NCI-H510A treated with DMSO at 0.1 percent for 48 hours (cell line): ENCODE measurements at places on chromosomes 5 and 9.
A peak's percentile ranks its signal among the peaks of the same experiment; 100 is the strongest.

GRCh38 chr5:135103575-135103853 lies 69.5 kb upstream of the PITX1 start:
- DNase-seq, result no peak

GRCh38 chr5:9977070-9977469 lies 272.6 kb downstream of the ATPSCKMT start:
- DNase-seq, result peak; percentile 18

- no peak for DNase-seq
These were observed 79.2 kb downstream of the UBE2QL1 start for GRCh38 chr5:6527749-6528455.

- no peak for DNase-seq
These were observed 118.7 kb downstream of the GAS1 start for GRCh38 chr9:86828631-86829030.

DNA sequence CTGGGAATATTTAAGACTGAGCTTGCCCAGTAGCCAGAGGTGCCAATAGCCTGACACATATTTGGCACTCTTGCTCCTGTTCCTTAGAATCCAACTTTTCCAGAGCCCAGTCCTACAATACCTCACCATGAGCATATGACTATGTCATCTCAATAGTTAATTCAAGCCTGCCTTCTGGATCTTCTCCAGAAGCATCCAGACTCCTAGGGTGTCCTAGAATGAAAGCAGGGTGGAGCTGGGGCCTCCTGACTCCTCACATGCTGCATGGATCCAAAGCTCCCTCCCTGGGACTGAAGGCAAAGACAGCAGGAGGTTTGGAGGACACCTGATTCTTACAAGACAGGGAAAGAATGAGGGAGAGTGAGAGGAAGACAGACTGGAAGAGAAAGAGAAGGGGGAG lies 37.9 kb downstream of the SH3TC2 start:
- DNase-seq, result no peak

DNA sequence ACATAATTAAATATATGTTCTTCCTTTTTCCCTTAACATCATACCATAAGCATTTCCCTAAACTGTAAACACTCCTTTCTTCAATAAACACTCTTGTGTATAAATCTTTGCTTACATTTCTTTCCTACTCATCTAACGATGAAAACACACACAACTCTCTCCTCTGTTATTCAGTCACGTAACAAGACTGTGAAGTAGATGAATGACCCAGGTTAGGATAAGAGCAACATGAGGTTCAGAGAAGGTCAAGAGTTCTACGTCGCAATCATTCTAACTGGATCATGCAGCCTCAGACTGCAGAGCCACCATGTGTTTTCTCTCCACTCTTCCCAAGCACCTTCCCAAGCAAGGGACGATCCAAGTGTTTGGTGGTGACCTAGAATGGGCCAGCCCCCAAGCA lies 70.5 kb upstream of the SPTLC1 start:
- DNase-seq, result no peak

- DNase-seq, result no peak
These were observed 89.8 kb upstream of the COL5A1 start for GRCh38 chr9:134551644-134552348.

- DNase-seq, result no peak
These were observed 526 bp downstream of the CLIC3 start for GRCh38 chr9:136995772-136996311.

GRCh38 chr5:104412649-104413240 lies 850.2 kb upstream of the NUDT12 start:
- peak; percentile 8 for DNase-seq

DNA sequence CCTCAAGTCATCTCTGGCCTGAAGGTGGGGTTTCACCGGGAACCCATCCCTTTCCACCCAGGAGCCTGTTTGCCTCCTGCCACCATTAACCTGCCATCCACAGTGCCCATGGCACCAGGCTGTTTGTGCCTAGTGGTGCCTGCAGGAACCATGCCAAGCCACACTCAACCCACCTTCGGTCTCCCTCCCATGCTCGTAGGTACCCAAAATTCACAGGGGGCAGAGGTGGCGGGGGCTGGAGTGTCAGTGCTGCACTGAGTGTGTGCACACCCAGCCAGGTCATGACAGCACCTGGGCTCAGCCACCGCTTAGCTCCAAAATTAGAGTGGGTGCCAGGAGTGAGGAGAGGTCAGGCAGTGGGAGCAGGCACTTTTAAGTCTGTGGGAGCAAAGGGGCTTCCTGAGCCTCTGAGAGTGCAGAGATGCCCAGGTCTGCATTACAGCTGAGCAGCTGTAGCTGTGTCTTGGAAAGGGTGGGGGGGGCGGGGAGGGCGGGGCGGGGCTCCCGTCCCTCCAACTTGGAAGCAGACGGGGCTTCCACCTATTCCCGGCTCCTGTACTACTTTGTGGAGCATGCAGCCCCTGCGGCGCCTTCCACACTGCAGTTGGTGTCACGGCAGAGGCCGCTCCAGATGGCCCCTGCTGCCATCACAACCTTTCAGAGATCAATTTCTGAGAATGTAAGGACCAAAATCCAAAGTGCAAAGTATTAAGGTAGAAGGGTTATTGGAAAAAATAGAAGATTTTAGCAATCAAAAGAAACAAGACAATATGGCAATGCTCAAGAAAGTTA lies 2396.8 kb upstream of the C9orf72 start:
- no peak for DNase-seq

DNA sequence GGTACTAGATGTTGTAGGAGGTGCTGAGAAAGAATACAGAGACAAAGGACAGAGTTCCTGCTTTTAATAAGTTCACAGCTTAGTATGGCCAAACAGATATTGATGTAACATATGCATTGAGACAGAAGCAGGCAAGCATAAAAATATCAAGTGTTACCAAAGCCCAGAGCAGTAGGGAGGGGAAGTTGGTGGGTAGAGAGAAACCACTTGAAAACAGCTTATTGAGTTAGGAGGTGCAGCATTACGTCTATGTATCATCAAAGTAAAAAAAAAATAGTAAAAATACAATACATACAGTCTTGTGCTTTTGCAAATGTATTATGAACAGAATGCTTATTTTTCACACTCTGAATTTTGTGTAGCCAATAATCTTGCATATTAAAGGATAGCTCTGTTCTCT lies 441.8 kb upstream of the SGCD start:
- DNase-seq, result no peak

DNA sequence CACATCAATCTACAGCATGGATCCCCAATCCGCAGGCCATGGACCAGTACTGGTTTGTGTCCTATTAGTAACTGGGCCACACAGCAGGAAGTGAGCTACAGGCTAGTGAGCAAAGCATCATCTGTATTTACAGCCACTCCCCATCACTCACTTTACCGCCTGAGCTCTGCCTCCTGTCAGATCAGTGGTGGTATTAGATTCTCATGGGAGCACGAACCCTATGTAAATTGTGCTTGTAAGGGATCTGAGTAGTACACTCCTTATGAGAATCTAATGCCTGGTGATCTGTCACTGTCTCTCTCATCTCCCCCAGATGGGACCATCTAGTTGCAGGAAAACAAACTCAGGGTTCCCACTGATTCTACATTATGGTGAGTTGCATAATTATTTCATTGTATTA lies 212.7 kb upstream of the FAM174A start:
- no peak for DNase-seq

DNA sequence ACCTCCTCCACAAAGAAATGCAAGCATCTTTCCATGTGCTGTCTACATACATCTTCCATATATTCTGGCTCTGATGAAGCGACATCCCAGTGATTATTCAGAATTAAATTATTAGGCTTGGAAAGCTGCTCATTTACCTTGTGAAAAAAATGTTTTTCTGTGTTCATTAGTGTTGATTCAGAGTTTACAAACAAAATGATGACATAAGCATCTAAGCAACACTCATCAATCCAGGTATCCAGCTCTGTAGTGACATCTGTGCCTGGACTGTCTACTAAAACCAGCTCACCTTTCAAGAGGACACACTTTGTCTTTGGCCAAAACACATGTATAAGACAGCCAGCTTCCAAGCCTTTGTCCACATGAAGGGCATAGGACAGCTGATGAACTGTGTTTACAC lies 51.1 kb upstream of the SPATA31C2 start:
- no peak for DNase-seq

DNA sequence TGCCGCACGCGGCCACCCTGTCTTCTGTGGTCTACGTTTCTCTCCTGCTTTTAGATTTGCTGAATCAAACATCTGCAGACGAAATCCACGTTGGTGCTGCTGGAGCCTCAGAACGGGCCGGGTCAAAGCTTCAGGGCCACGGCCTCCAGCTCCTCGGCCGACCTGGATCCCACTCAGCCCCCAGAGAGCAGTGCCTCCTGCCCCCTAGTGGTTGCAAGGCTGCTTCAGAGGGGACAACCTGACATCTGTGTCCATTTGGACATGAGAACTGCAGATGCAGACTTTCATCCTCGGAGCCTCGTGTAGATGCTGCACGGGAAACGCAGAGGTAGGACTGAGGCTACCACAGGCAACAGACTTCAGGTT lies 23.0 kb upstream of the SLC6A3 start:
- no peak for DNase-seq

DNA sequence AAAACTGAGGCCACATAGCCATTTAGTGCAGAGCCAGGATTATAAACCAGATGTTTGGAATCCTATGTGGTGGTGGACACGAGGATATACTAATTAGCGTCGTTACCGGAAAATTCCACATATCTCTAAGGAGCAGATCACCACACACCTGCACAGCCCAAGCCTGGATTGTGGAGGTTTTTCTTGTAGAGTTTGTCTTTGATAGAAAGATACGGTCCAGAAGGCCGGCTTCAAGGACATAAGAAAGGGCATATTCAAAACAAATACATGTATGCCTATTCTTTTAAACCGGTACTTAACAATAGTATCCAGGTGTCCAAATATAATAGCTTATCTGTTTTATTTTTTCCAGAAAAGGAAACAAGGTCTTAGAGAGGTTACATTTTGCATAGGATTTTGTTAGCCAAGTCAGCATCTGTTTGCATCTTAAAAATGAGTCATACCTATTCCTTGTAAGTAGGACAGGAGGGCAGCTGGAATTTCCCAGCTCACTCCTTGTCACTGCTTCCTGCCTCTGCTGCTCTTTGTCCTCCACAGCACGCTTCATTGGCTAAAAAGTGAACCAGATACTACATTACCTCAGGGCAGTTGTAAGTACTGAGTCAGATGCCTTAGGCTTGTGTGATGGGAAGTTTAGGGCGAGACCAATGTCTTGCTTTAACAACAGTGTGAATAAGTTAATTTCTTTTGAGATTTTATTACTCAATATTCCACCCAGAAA lies 3.6 kb downstream of the TMC1 start:
- peak; percentile 17 for DNase-seq

GRCh38 chr5:32713770-32714381 lies 2.8 kb downstream of the NPR3 start:
- no peak for DNase-seq

DNA sequence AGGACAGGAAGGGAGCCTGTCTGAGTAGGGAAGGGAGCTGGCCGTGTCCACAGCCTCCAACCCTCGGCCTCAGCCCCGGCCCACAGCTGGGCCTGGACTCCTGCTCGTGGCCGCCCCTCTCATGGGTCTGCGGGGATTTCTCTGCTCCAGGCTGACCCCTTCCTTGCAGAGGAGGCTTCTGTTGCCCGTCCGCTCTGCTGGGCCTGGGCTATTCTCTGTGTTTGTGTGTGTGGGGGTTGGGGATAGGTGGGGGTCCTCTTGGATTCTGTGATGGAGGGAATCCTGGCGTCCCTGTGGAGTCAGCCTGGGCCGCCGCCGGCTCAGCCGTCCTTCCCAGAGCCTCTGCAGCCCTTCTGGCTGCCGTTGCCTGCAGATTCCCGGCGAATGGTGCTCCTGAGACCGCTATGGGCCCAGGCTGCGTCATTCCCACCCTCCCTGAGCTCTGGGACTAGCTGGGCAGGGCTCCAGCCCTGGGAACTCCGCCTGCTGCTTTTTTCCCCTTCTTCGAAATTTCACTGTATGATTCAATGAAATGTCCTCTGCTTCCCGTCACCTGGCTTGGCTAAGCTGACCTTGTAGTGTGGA lies 64.2 kb downstream of the FGF18 start:
- no peak for DNase-seq

GRCh38 chr5:177494346-177495195 lies 2.8 kb downstream of the PDLIM7 start:
- no peak for DNase-seq

GRCh38 chr9:93059011-93059714 lies 662 bp downstream of the SUSD3 start:
- DNase-seq, result no peak

DNA sequence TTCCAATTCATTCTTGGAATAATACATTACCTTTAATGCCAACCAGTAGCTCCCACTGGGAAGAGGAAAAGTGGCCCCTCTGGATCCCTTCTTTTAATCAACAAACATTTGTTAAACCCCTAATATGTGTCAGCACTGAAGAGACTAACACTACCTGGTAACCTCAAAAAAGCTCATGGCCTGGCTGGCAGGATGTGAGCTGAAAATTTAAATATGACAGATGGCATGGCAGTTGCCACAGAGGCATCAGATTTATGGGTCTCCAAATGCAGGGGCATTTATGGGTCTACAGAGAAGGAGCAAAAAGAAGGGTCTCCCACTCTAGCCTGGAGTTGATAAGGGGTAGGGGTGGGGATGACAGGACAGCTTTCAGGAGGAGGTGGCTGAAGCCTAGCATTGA lies 12.5 kb downstream of the DNAH5 start:
- no peak for DNase-seq

GRCh38 chr5:99926463-99926862 lies 608.7 kb upstream of the FAM174A start:
- DNase-seq, result no peak

- no peak for DNase-seq
These were observed 19.7 kb upstream of the GLE1 start for GRCh38 chr9:128484686-128485413.

DNA sequence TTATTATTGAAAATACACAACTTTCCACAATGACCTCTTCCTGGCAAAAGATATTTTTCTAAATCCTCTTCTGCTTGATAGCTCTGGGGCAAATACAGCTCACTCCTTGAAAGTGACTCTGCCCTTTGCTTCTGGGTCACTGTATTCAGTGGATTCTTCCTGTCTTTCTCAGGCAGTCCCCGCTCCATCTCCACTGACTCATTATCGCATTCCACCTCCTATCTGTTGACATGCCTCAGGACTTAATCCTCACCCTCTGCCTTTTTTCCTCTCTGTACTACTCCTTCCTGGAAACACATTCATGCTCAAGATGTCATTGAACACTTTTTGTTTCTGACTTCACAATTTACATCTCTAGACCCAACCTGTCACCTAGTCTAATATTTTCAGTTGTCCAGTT lies 8.4 kb upstream of the RGS7BP start:
- DNase-seq, result no peak

GRCh38 chr5:156367597-156367996 lies 40.6 kb downstream of the SGCD start:
- DNase-seq, result no peak

GRCh38 chr9:94912700-94913249 lies 186.3 kb downstream of the AOPEP start:
- DNase-seq, result no peak

- DNase-seq, result no peak
These were observed 32.3 kb upstream of the FIBCD1 start for GRCh38 chr9:130971294-130971849.

DNA sequence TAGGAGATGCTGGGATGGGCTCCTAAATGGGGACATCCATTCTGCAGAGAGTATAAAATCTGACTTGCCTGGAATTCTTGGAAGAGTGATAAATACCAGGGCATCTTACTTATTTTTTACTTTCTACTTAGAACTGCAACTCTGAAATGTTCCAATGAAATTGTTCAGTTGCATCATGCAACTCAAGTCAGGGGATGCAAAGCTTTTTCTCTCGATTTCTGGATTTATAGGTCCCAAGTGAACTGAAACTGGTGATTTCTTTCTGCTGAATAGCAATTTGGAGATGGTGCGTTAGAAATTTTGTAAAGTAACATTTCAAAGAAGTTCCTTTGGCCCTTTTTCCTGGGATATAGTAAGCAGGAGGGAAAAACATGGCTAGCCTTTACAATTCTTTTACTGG lies 238.4 kb upstream of the CD180 start:
- DNase-seq, result no peak

- no peak for DNase-seq
These were observed 4.2 kb upstream of the RNF180 start for GRCh38 chr5:64161420-64161819.
